Aorta (tissue), 5 donors: ENCODE measurements at places on chromosomes 1 and 21. TPM values are rescaled to one million over a fixed set of nuclear protein-coding genes. Genes with fewer than 3 reads are reported as not detected.
A peak's percentile ranks its signal among the peaks of the same experiment; 100 is the strongest.

GRCh38 chr1:207619871-207620542 lies 24.9 kb upstream of the CR1L start:
- H3K36me3 ChIP-seq, result no peaks in the 10 kb centered on the region
- no peak overlapping the region for H3K27ac ChIP-seq
- H3K27me3 ChIP-seq, result no peaks in the 10 kb centered on the region
- H3K4me1 ChIP-seq, result no peaks in the 10 kb centered on the region

The TBX19 gene
- 8.8 TPM for total RNA-seq

The C1orf159 gene
- total RNA-seq, result 9.3 TPM

DNA sequence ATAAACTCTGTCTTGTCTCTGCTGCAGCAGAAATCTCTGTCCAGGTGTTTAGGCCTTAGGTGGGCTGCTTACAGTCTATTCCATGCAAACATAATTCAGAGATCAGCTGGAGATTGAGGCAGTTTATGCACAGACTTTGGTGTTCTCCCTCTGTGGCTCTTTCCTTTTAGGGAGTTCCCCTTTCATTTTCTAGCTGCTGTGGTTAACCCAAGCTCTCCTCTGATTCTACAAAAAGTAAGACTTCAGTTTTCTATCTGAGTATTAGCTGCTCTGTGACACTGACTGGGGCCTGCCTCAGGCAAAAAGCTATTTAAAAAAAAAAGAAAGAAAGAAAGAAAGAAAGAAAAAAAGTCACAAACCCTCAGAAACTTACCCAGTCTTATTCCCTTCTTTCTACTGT lies 211.1 kb downstream of the CAMTA1 start:
- H3K27me3 ChIP-seq, result no peaks in the 10 kb centered on the region
- DNase-seq, result no peak
- no peaks in the 10 kb centered on the region for H3K4me1 ChIP-seq

DNA sequence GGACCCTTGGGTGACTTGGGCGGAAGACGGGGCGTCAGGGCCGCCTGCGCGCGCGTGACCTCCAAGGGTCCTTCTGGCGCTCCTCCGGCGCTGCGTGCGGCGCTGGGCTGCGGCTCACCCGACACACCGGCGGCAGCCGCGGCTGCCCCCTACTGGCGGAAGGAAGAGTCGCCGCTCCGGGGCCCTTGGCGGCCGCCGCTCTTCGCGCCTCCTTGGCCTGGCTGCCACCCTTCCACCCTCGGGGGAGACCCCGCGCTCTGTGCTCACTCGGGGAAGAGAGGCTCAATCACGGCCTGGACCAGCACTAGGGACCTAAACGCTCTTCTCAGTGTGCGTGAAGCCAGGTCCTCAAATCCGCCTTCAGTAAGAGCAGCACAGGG lies 89.7 kb downstream of the DMRTA2 start:
- H3K4me1 ChIP-seq, result no peaks in the 10 kb centered on the region
- H3K36me3 ChIP-seq, result no peaks in the 10 kb centered on the region
- no peak overlapping the region for H3K27ac ChIP-seq

GRCh38 chr1:207459008-207459407 lies 4.9 kb downstream of the CR2 start:
- no peaks in the 10 kb centered on the region for H3K27me3 ChIP-seq
- H3K4me3 ChIP-seq, result no peak overlapping the region
- no peaks in the 10 kb centered on the region for H3K4me1 ChIP-seq

The LMO4 gene
- total RNA-seq, result 42.5 TPM

The PDZK1IP1 gene
- 3.7 TPM for total RNA-seq

GRCh38 chr21:46139686-46140085 lies 15.7 kb downstream of the FTCD start:
- DNase-seq, result no peak
- H3K27me3 ChIP-seq, result no peaks in the 10 kb centered on the region
- H3K27ac ChIP-seq, result no peak overlapping the region
- H3K4me1 ChIP-seq, result no peaks in the 10 kb centered on the region

DNA sequence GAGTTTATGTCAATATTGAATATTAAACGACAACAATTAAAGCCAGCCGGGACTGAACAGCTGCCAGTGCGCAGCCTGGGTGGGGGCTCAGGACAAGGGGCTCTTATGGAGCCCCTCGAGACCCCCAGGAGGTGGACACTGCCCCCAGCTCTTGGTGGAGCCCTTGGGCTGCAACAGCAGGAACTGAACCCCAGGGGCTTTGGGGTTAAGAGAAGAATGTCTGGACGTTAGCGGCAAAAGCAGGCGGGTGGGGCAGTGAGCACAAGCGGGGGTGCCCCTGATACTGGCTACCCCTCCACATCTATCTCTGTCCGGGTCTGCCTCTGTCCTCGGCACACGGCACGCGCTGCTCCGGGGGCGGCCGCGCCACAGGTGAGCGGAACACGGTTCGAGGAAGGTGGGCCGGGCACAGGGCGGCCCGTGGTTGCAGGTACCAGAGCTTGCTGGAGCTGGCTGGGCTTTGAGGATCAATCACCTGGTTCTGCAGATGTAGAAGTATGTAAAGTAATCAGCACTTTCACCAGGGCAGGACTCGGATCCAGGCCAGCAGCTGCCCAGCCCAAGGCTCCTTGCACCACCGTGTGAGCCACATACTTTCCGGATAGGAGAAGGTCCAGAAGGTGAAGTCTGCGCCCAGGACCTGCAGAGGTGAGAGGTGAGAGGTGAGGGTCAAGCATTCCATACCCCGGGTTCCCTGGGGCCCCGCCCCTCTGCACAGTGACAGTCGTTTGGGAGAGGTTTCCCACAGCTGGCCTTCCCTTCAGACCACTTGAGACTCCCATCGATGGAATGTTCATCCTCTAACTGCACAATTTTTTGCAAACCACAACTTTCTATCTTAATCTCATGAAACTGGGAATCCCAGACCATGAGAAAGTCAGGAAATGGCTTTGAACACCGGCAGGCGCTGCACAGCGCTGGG lies 12.4 kb upstream of the POFUT2 start:
- H3K27ac ChIP-seq, result peak overlapping the region; percentile 23
- H3K36me3 ChIP-seq, result no peaks in the 10 kb centered on the region
- no peak for DNase-seq
- no peak overlapping the region for H3K4me3 ChIP-seq
- H3K27me3 ChIP-seq, result no peaks in the 10 kb centered on the region
- H3K4me1 ChIP-seq, result no peaks in the 10 kb centered on the region

DNA sequence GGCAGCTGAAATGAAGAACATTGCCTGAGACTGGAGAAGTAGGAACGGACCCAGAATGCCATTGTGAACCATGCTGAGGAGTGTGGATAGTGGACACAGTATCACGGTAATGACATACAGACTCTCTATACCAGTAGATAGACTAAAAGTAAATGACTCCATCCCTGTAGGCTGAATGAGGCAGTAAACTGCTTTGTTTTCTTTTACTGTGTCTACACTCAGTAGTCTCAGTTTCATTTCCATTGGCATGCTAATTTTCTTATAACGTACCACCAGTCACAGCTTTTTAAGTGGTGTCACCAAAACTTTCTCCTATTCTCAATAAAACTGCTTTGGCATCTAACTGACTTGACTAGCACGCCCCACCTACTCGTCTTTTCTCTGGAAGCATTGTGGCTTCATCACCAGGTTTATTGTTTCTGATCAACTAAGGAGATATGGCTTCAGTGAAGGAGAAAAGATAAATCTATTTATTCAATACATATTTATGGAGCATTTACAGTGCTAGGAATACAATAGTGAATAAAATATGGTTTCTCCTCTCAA lies 8.4 kb upstream of the ZNF697 start:
- H3K4me1 ChIP-seq, result no peaks in the 10 kb centered on the region
- no peaks in the 10 kb centered on the region for H3K27me3 ChIP-seq
- no peak for DNase-seq
- H3K4me3 ChIP-seq, result no peak overlapping the region
- no peak overlapping the region for H3K27ac ChIP-seq

The LEMD1 gene
- not detected for total RNA-seq
